NCI-H2107 (cell line): ENCODE measurements at places on chromosomes 11 and 22.

- DNase-seq: no peak
These were observed 415.9 kb upstream of the CADM1 start for GRCh38 chr11:115920092-115920461.

GRCh38 chr22:40368836-40369235 lies 1.6 kb upstream of the SGSM3 start:
- DNase-seq: no peak

GRCh38 chr22:33772745-33773144 lies 147.5 kb downstream of the LARGE1 start:
- DNase-seq: no peak

DNA sequence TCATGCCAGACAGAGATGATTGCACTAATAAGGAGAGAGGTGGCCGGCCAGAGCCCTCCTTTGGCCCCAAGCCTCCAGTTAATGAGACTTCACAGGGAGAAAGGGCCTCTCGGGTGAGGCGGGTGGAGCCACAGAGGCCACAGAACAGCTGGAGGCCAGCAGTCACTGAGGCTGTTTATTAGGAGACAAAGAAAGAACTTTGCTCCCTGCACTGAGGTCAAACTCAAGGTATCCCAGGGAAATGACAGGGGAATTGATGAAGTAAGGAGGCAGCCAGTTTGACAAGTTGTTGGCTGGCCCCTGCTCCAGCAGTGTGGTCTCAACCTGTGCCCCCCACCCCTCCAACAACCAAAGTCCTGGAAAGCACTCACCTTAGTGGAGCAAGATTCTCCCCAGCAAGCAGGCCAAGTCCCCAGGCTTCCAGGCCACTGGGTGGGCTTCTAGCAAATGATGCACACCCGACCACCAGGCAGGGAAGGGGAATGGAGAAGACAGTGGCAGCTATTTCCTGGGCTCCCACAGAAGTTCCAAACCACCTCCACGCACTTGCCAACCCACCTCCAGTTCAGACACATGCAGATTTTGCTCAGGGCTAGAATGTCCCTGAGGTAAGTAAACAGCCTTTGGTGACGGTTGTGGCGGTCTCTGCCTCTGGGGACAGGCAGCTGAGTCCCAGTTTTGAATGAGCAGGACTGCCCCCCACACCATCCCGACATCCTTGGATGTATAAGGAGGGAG lies 53.2 kb downstream of the RPUSD4 start:
- no peak for DNase-seq

DNA sequence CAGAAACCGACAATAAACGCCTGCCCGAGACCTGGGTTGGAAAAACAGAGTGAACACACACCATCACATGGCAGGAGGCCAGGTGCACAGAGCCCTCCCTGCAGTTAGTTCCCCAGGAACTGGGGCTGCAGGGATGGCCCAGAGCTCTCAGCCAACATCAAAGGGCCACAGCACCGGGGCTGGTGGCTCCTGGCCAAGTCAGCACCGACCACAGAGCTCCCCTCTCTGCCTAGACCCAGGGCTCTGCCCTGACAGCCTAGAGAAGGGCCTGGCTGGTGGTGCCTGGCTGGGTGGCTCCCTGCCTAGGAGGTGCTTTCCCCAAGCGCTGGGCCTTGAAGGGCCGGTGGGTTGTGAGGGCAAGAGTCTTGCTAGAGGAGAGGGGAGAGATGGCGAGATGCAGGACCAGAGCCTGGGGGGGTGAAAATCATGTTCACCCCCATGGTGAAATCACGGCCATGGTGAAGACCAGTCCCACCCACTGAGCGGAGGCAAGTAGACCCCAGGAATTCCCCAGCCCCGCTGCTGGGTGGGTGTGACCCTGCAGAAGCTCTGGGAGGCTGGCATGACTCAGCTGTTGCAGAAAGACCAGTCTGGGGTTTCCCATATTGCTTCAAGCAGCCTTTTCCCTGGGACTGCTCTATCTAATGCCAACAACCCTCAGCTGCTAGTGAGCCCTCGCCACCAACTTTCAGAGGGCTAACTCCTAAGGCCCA lies 7.2 kb upstream of the BID start:
- peak; percentile 24 for DNase-seq

GRCh38 chr11:7490054-7490453 lies 4.7 kb downstream of the OLFML1 start:
- no peak for DNase-seq

DNA sequence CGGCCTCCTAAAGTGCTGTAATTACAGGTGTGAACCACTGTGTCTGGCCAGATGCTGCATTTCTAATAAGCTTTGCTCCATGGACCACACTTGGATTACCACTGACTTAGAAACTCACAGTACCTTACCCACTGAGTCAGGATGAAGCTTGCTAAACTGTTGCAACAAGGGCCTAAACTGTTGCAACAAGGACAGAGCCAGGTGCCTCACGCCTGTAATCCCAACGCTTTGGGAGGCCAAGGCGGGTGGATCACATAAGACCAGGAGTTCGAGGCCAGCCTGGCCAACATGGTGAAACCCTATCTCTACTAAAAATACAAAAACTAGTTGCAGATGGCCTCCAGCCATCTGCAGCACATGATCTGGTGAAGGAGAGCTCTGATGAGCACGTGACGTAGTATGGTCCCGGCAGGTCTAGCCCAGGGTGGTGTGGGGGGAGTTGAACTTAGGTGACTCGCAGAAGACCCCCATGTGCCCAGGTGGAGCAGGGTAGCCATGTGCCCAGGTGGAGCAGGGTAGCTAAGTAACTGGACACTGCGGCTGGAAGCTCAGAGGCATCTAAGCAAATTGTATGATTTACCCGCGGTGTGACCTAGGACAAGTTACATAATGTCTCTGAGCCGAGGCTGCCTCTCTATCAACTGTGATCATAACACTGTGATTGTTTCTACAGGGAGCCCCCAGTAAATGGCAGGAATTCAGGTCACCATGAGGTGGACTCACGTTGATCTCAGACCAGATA lies 8.4 kb downstream of the SLC25A45 start:
- no peak for DNase-seq

GRCh38 chr22:41931701-41932269 lies 5.2 kb upstream of the TNFRSF13C start:
- no peak for DNase-seq

- DNase-seq: no peak
These were observed 265.3 kb downstream of the FAT3 start for GRCh38 chr11:92489826-92490399.

- no peak for DNase-seq
These were observed 43.8 kb downstream of the CEP164 start for GRCh38 chr11:117371453-117371852.

GRCh38 chr22:27627444-27627833 lies 174.1 kb downstream of the MN1 start:
- no peak for DNase-seq

GRCh38 chr11:2816941-2817421 lies 68.6 kb downstream of the CDKN1C start:
- DNase-seq: no peak

DNA sequence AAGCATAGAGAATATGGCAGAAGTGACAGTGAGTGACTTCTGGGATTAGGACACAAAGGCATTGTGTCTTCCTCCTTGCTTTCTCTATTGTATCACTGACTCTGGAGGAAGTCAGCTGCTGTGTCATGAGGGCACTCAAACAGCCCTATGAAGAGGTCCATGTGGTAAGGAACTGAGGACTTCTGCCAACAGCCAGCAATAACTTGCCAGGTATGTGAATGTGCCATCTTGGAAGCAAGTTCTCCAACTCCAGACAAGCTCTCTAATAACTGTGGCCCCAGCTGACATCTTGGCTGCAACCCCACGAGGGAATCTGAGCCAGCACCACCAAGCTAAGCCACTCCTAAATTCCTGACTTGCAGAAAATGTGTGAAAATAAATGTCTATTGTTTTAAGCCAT lies 83.6 kb upstream of the ZBED5 start:
- DNase-seq: no peak

- DNase-seq: no peak
These were observed 24.5 kb downstream of the TMEM184B start for GRCh38 chr22:38248280-38248679.

GRCh38 chr11:129590753-129591475 lies 215.3 kb downstream of the BARX2 start:
- DNase-seq: no peak

DNA sequence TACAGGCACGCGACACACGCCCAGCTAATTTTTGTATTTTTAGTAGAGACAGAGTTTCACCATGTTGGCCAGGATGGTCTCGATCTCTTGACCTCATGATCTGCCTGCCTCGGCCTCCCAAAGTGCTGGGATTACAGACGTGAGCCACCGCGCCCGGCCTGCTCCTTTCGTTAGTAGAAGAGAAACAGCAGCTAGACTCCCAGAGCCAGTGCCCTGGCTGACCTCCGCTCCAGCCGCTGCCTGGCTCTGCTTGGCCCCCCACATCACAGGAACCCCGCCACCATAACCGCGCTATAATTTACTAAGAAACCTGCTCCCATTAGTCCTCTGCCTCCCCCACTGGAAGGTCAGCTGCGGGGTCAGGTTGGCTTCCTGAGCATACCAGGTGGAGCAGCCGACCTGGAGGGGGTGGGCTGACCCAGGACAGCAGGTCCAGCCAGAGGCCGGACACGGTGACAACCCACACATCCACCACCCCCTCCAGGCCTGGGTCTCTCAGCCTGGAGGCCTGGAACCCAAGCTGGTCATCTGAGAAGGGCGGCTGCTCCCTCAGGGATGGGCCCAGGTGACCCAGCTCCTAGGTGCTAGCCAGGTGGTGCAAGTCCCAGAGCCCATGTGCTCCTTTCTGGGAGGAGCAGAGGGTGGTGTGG lies 7.5 kb upstream of the POLDIP3 start:
- DNase-seq: no peak

DNA sequence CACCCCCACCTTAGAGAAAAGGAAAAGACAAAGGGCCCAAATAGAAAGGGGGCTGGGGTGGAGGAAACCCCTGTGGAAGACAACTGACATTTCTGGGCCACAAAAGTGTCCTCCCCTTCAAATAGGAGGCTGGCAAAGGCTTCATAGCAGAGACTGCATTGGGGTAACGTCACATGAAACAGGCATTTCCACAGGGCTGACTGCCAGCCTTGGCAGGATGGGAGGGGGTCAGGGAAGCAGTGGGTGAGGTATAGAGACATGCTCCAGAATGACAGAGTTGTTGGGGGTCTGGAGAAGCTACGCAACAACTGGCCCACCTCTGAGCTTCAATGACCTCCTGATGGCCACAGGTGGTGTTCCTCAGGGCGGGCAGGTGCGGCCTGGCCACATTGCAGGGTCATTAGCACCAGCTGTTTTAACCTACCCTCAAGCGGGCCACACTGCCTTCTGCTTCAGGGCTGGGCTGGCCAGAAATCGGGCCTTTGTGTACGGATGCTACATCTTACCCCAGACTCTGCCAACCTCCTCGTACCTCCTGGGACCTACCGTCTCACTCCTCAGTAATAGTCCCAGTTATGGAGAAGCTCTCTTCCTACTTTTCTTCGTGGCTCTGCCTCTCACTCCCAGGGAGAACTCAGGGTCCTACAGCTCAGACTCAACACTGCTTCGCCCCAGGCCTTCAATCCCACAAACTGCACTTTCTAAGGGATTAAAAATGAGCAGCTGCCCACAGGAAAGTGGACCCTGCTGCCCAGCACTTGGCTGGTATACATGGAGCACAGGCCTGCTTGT lies 160.0 kb upstream of the NCAM1 start:
- no peak for DNase-seq

DNA sequence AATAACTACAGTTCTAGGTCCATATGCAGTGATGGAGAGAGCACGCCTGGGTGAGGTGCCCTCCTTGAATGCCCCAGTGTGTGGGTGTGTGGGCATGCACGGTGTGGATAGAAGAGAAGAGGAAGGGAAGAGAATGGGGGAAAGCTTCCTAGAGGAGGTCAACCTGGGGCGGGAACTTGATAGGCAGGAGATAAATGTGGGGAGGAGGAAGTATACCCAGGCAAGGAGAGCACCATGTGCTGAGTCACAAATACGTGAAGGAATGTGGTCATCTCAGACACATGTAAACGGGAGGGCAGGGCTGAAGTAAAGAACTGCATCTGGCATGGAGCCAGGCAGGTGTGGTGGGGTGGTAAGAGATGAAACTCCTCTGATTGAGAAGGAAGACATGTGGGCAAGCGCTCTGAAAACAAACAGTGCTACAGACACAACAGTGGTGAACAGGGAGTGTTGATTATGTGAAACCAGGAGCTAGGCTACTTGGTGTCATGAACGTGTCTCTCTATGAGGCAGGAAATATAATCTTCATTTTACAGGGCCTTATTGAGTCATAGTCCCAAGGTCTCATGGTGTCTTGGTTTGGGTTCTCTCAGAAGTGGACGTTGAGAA lies 61.5 kb upstream of the EED start:
- no peak for DNase-seq

- no peak for DNase-seq
These were observed 30.0 kb upstream of the RFPL3 start for GRCh38 chr22:32327596-32328171.

DNA sequence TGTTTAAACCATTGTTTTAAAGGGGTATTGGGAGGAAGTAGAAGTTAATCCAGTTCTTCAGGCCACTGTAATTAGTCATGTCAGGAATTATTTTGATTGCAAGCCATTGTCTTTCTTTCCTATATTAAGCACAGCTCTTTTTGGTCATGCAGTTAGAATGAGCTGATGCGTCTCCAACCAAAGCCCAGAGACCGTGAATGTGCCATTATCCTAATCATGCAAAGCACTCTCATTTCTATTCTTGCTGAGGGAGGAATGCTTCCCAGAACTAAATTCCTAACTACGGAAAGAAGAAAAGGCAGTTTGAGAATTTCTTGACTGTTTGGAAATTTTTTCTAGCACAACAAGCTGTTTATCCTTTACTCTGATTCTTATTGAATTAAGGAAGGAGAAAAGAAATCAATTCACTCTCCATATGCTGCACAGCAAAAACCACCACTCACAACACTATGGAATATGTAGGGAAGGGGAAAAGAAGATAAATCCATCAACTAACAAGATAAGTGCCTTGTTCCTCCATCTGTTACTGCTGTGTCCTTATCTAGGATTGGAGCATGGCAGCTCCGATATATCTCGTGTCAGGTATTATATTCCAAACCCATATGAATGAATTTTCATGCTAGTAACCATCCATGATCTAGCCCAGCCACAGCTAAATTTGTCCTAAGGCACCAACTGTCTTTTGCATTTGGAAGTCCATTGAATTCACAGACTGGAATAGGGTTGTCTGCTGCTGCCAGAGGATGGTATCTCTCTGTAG lies 70.8 kb downstream of the NTM start:
- no peak for DNase-seq

DNA sequence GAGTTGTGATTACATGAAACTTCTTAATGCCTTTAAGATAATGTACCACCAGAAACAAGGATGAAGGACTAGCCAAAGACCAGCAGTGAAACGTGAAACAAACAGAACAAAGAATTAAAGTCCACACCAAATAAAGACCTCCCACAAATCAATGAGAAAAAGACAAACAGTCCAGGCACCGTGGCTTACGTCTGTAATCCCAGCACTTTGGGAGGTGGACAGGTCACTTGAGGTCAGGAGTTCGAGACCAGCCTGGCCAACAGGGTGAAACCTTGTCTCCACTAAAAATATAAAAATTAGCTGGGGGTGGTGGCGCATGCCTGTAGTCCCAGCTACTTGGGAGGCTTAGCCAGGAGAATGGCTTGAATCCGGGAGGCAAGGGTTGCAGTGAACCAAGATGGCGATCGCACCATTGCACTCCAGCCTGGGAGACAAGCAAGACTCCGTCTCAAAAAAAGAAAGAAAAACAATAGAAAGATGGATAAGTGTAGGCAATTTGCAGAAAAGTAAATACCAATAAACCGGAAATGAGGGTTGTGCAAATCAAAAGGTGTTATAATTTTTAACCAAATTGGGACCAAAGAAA lies 167.8 kb upstream of the GRK3 start:
- DNase-seq: no peak
